ENCODE measurements at places on chromosomes 16 and 17. TPM values are rescaled to one million over a fixed set of nuclear protein-coding genes. Genes with fewer than 3 reads are reported as not detected.

TBX6 gene
- total RNA-seq = 0.47 TPM

GABARAP gene
- 523 TPM for total RNA-seq

- DNase-seq = no peak
- H3K4me3 ChIP-seq = no peak overlapping the region
- peak overlapping the region; percentile 6 for H3K27ac ChIP-seq
- peaks cover 3% of the 10 kb centered on the region for H3K4me1 ChIP-seq
- peaks cover 29% of the 10 kb centered on the region for H3K27me3 ChIP-seq
Measured at GRCh38 chr16:86668136-86668910, 90.0 kb downstream of the FOXL1 start.

- H3K27me3 ChIP-seq = no peaks in the 10 kb centered on the region
- H3K27ac ChIP-seq = no peak overlapping the region
- peaks cover 100% of the 10 kb centered on the region for H3K36me3 ChIP-seq
- no peak for DNase-seq
- H3K4me3 ChIP-seq = no peak overlapping the region
Measured at GRCh38 chr17:2697611-2698162, 13.9 kb downstream of the CLUH start.

DNA sequence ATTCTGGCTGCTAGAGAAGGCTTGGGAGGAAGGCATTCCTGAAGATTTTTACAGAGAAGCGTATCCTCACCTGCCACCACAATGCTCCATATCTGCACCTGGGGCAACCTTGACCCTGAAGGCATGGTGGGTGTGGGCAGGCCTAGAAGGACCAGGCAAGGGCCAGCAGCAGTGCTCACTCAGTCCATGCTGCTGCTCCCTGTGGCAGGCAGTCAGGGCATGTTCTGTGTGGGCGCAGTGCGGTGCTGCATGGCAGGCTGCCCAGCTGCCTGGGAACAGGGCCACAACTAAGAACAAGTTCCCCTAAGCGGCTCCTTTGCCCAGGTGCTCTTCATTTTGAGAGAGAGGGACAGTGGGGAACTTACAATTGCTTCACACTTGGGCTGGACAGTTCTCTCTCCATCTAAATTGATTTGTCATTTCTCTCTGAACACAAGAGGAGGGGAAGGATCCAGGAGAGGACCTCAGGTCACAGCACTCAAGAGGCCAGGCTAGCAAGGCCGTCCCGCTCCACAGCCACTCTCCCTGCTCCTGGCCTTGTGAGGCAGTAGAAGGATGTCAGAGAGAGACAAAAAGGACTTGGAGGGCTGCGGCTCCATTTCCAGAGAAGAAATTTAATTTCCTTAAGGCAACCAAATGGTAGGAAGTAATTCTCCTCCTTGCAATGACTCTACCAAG, 158.8 kb downstream of the AATF start:
- peak; percentile 68 for DNase-seq
- no peak overlapping the region for H3K27ac ChIP-seq
- no peaks in the 10 kb centered on the region for H3K27me3 ChIP-seq

Measured in heart right ventricle (tissue), 16 donors.